Fibroblast of skin of scalp (primary cell): ENCODE measurements at places on chromosomes 2 and 18.

DNA sequence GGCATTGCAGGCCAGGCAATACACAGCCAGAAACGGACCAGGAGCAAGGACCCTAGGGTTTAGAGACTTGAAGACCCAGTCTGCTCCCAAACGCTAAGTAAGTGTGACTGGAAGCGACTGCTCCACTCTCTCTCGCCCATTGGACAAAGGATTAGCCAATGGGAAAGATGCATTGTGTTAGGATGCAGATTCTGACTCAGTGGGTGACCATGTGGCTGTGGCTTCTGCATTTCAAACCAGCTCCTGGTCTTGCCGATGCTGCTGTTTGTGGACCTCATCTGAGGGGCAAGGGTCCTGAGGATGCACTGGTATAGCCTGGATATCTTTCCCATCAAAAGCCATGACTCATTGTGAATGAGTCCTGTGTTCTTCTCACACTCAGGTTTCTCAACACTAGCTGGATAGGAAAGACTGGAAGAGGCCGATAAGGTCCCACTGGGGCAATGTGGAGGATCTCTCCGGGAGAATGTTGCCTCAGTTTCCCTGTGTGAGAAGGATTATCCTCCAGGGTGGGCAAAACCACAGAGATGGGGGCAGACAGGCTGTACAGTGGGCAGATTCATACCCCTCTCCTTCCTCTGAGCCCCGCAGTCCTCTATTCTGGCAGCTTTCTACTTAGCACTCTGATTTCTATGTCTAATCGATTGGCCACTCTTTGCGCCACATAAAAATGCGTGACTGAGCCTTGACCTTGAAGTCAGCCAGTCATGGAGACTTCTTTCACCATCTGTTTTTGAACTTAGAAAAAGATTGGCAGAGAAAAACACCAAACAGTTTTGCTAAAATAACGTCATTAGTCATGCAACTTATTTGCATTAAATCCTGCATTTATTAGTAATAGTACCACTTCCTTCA, 257.1 kb downstream of the PRKCE start:
- no peak for DNase-seq

DNA sequence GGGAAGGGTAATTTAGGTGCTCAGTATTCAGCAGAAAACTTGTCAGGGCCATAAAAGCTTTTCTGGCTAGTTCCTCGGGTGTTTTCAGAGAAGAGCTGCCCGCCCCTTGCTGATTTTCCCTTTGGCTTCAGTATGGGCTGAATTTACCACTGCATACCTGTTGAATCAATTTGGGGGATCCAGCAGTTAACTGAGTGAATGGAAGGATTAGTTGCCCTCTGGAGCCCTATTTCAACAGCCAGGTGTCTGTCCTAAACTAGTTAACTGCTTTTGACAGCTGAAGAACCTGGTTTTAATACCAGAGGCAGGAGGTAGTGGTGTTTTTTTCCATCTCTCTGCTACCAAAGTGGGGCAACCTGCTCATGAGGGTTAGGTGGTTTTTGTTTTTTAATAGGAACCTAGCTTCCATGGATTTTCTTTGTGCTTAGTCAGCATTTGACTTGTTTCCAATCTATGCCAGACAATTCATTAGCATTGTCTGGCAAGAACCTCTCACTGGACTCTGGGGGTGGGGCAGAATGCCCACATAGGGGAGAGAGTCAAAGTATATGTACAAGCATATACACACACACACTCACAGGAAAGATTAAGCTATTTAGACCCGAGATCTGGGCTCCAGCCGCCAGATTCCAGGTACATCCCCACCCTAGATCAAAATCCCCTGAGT, 166.5 kb upstream of the SIX3 start:
- no peak for DNase-seq

GRCh38 chr2:36433311-36434217, 78.0 kb downstream of the CRIM1 start:
- peak; percentile 95 for DNase-seq

- DNase-seq, result no peak
Measured at GRCh38 chr18:76370686-76371085, 124.4 kb downstream of the ZNF516 start.

GRCh38 chr2:176291809-176292283, 22.6 kb downstream of the MTX2 start:
- no peak for DNase-seq

- no peak for DNase-seq
Measured at GRCh38 chr18:13463526-13464210, 245.1 kb downstream of the LDLRAD4 start.

DNA sequence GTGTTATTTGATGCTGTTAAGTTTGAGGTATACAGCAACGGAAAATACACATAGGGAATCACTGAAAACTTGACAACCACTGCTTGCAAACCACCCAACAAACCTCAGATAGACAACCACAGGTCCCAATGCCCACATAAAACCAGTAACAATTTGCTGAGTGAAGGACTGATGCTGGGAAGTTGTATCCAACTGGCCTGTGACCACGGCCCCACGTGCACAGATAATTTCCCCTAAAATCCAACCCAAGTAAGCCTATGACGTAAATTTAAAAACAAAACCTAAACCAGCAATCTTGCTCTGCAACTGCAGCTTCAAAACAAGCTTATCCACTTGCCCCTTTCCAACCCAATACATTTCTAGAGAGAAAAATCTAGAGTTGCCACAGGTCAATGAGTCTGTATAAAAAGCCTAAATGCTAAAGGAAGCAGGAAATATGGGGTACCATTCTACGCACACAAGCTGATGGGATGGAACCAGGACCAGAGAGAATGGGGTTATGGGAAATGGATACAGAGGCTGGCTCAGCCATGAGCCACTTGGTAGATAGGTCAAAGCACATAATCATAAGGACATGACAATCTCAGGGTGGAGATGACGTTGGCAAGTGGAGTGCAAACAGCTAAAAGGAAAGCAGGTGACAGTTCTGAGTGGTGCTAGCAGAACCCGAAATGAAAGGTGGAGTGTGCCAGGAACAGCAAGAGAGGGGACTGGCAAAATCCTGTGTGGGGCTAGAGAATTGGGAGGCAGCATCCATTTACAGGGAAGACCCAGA, 27.8 kb upstream of the CREB1 start:
- DNase-seq, result no peak

GRCh38 chr2:120823551-120823950, 87.9 kb downstream of the GLI2 start:
- DNase-seq, result peak; percentile 70

- DNase-seq, result no peak
Measured at GRCh38 chr18:22293417-22293816, 124.0 kb downstream of the GATA6 start.

- peak; percentile 71 for DNase-seq
Measured at GRCh38 chr2:28594332-28595108, 98.7 kb downstream of the PLB1 start.

- no peak for DNase-seq
Measured at GRCh38 chr2:240948086-240948485, 42.0 kb downstream of the CROCC2 start.

- DNase-seq, result peak; percentile 99
Measured at GRCh38 chr2:37711308-37711731, 39.9 kb upstream of the CDC42EP3 start.

GRCh38 chr2:102434655-102435381, 11.9 kb downstream of the IL18RAP start:
- no peak for DNase-seq

DNA sequence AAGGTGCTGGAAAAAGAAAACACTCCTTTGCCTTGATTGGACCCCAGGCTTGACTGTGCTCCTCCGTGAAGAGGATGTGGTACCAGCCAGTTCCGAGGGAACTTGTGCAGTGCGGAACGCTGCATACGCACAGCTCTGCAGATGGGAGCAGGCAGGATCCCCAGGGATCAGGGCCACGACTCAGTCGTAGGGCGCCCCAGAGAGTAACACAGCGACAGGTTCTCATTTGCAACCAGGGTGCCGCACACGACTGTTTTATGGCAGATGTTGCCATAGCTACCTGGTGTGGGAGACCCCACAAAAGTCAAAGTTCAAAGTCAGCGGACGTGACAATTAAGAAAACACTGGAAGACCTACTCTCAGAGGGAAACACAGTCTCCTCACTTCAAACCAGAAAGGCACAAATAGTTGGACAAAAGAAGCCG, 779 bp downstream of the MALL start:
- no peak for DNase-seq

- DNase-seq, result peak; percentile 52
Measured at GRCh38 chr18:43277164-43277600, at the start of gene SYT4. Gene SYT4, minus strand, starts transcription at chr18:43277490. Its CDS starts 209 bp downstream, at chr18:43277281.

DNA sequence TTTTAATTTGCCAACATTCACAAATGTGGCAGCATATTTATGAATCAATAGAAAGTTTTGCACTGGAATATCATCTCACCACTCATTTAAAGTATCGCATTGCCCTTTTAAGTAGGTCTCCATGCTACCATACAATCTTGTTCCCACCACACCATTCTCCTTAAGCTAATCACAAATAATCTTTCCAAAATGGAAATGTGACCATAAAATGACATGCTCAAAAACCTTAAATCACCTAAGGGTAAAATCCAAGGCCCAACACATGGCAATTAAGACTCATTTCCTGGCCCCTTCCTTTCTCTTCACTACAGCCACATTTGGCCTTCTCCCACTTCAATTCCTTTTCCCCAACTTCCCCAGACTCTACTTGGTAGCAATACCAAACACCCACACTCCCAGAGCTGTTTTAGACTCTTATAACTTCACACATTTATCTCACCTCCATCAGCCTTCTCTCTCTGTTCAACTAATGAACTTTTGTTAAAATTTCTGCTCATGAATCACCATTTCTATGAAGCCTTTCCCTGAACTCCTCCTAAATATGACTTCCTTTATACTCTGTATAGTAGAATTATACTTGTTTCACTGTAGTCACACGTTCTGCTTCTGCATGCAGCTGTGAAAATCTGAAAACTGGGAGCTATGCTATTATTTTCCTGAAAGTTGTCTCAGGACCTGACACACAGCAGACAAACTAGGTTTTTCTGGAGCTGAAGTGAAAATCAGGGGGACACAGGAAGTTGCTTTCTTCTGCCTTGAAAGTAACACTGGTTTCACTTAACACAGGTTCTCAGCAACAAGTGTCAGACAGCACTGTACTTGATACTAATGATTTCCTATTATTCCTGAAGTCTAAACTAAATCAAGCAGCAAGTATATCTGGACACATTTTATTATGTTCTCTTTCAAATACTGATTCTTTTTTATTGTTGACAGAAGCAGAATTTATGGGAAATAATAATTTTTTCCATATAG, 303.9 kb downstream of the ZEB2 start:
- no peak for DNase-seq

DNA sequence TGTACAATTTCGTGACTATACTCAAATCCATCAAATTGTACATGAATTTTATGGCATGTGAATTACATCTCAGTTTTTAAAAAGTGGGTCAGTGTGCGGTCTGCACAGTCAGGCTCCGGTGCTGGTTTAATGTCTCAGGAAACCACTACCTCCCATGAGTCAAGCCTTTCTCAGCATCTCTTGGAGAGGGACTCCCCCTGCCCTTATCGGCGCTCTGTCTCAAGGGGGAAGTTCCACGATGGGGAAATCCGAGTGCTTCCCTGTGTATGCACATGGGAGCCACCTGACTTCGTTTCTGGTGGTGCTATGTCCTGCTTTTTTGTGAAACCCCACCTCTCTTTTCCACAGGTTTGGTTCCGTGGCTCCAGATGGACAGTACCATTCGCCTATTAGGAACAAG, 72.5 kb downstream of the ACOXL start:
- no peak for DNase-seq

DNA sequence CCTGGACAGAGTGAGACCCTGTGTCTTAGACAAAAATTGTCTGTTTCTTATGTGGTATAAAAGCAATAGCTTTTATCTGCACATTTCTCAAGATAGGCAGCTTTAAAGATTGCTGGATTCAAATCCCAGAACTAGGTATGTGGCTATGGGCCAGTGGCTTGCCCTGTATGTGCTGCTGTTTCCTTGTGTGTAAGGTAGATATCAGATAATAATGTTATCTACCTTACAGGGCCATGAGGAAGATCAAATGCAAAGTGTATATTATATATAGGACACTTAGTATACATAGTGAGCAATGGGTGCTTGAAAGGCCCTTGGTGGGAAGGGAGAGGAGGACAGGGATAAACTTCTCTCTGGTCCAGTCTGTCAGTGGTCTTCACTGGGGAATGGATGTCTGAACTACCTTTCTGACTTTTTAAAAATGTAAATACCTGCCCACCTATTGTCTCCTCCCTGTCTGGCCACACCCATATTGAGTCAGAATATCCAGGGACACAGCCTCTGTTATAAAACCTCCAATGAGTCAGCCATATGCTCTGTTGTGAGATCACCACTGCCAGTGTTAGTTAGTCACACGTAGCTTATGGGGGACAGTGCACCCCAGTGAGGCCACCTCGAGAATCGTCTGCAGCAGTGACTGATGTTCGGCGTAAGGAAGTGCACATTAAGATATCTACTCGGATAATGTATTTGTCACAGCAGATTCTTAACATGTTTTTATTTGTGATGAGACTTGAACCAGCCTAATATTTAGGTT, 383.4 kb downstream of the PTPRM start:
- peak; percentile 43 for DNase-seq

GRCh38 chr2:172586245-172586891, 30.5 kb downstream of the PDK1 start:
- DNase-seq, result no peak

- no peak for DNase-seq
Measured at GRCh38 chr2:157059036-157059435, 198.5 kb upstream of the GALNT5 start.

- DNase-seq, result no peak
Measured at GRCh38 chr18:7170292-7170691, 52.7 kb upstream of the LAMA1 start.

- DNase-seq, result peak; percentile 72
Measured at GRCh38 chr2:31987454-31988220, 23.2 kb downstream of the MEMO1 start.

DNA sequence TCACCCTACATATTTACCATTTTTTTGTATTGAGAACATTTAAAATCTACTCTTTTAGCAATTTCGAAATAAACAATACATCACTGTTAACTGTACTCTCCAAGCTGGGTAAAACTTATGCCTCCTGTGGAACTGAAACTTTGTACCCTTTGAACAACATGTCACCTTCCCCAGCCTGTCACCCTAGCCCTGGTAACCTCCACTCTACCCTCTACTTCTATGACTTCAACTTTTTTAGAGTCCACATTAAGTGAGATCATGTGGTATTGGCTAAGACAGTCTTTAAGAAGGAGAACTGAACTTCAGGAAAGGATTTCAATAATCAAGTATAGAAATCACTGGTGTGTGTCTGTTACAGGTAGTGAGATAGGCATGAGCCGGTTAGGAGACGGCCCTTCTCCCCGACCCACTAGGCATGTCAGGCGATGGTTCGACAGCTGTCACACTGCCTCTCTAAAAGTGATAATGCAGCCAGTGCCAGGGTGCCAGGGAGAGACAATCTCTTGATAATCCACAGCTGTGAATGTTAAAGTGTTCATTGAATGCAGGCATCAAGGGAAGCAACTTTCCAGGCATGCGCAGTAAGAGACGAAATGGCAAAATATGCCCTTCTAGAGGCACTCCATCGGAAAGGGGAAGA, 74.6 kb upstream of the RNF152 start:
- DNase-seq, result no peak

DNA sequence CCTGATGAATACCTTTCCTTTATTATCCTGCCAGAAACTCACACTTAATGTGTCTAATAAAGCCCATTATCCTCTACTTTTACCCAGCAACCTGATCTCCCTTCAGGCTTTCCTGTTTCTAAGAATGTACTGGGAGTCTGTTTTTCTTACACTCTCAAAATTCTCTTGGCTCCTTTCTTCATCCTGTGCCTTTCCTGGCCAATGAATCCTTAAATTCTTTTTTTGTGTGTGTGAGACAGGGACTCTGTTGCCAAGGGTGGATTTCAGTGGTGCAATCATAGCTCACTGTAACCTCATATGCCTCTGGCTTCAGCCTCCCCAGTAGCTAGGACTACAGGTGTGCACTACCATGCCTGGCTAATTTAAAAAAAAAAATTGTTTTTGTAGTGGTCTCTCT, 72.7 kb downstream of the MAP2 start:
- peak; percentile 29 for DNase-seq

GRCh38 chr2:85399183-85399455, 11.0 kb downstream of the CAPG start:
- no peak for DNase-seq
